ENCODE measurements at places on chromosomes 12 and 14.

DNA sequence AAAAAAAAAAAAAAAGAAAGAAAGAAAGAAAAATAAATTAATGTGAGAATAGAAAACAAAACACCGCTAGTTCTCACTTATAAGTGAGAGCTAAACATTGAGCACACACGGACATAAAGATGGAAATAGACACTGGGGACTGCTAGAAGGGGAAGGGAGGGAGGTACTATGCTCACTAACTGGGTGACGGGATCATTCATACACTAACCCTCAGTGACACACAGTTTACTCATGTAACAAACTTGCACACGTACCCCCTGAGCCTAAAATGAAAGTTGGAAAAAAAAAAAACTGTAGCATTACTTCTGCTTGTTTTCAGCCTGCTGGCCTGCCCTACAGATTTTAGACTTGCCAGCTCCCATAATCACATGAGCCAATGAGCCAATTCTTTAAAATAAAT lies 10.5 kb upstream of the PRMT5 start:
- no peak for DNase-seq

GRCh38 chr14:58662018-58662417 lies 24.3 kb downstream of the DACT1 start:
- DNase-seq = no peak

- no peak for DNase-seq
Measured at GRCh38 chr12:51403159-51403558, 12.0 kb upstream of the GALNT6 start.

DNA sequence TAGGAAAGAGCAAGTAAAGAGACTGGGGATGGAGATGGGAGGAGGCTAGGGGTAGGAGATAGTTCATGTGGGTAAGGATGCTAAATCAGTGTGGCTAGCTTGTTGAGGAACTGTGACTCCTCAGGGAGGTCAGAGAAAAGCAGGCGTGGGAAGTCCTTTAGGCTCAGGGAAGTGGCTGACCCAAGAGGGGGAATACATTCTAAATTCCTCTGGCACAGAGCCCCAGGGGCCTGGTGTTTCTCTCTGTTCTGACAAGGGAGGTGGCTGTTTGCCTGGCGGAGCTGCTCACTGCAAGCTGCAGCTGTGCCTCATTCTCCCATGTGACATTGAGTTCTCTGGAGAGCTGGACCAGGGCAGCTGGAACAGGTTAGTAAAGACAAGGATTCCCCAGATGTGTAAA lies 152.2 kb upstream of the SLC38A2 start:
- no peak for DNase-seq

DNA sequence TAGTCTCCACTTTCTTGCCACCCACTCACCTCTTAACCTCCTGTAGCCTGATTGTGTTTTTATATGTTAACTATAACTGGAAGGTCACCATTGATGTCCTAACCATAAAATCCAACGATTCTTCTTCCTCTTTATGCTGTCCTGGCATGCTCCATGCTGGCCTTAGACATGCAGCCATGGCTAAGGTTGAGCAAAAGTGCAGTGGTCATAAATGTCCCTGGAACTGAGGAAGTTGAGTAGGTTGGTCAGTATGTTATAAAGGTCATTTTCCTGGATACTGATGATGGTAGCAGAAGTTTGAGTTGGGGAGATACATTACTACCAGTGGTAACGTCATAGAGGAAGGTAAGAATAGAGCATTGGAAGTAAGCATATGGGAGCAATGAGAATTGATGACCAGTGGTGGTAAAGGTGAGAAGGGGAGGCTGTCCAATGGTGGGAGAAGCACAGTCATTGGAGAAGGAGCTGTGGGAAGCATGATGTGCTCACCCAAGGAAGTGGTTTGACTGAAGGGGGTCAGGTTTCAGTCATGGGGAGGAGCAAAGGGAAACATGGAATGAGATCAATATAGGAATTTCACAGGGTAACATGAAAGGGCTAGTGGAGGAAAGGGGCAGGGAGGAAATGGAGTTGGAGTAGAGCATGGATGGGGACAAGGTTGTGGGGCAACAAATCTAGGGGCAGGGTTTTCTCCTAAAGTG lies 240.8 kb downstream of the DACT1 start:
- no peak for DNase-seq

- no peak for DNase-seq
Measured at GRCh38 chr12:100083308-100083707, 59.4 kb downstream of the BLTP3B start.

- DNase-seq = no peak
Measured at GRCh38 chr14:67242168-67242420, 859 bp downstream of the PALS1 start.

GRCh38 chr12:74890237-74890599 lies 319.4 kb downstream of the KCNC2 start:
- DNase-seq = no peak

DNA sequence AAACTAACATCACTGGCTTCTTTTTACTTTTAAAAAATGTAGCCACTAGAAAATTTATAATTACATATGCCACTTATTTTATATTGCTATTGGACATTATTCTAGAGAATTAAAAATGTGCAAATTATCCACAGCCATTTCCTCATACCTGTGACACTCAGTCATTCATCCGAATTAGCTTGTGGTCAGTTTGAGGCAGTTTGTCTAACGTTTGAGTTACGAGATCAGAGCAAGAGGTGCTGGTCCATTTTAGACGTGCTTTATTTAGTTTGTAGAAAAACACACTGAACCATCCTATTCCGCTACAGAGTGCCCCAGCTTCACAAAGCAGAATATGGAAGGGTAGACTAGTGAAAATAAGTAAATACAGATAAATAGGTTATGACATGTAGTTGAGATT lies 513.0 kb downstream of the NRXN3 start:
- no peak for DNase-seq

DNA sequence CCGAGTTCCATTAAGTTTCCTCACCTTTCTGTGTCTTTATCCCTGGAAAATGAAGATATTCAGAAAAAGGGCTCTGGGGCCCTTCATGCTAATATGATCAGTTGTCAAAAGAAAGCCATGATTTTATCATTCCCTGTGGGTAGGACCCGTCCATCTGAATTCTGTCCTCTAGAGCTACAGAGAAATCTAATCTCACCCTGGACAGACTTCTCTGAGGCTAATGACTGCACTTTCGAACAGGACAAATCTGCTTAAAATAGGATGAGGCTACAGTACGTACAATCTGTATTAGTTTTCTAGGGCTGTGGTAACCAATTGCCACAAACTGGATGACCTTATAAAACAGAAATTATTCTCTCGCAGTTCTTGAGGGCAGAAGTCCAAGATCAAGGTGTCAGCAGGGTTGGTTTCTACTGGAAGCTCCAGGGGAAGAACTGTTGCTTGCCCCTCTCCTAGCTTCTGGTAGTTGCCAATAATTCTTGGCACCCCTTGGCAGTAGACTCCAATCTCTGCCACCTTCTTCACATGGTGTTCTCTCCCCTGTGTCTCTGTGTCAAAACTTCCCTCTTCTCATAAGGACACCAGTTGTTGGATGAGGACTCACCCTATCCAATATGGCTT lies 1.3 kb downstream of the AK7 start:
- DNase-seq = no peak

DNA sequence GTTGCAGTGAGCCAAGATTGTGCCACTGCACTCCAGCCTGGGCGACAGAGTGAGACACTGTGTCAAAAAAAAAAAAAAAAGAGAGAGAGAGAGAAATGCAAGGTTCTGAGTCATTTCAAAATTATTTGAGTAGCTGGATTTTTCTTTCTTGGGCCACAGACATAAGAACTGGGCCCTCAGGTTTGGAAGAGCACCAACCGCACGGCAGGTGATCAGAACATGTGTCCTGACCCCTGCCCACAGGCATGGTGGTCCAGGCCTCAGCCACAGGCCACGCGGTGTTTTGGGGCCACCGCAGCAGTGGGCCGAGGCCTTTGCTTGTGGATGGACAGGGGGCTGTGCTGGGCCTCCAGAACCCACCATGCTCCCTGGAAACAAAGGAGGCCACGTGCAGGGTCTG lies 126.7 kb downstream of the CALM1 start:
- DNase-seq = no peak

DNA sequence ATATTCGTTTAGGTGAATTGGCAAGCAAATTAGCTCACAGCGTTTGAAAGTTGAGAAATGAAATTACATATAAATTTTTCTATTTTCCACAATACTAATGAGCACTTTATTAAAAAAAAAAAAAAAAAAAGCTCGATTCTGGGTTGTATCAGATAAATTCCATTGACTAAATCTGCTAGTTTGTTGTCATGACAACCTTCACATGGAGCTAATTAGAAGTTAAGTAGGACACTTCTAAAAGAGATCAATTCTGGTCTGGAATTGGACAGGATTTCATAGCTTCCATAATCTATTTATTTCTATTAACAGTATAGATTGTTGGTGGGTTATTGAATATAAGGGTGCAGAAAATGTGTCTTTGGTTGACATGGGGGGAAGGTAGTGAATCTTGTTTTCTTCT lies 85.5 kb upstream of the NEDD1 start:
- no peak for DNase-seq

- DNase-seq = no peak
Measured at GRCh38 chr14:105444859-105445258, 25.2 kb downstream of the MTA1 start.

DNA sequence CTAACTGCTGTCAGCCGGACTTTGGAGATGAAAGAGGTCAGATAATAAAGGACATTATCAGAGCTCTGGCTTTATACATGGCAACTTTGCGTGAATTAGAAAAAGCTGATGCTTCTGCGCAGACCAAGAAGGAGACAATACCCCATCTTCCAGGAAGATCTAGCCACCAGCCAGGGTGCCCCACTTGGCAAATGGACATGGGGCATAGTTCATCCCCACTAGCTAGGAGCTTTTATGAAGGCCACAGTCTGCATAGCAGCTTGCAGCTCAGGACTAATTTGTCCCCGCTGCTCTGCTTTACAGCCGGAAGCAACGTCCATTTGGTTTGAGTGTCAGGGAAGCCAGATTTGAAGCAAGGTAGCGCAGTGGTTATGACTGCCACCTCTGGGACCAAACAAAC lies 101.0 kb downstream of the TMEM132C start:
- no peak for DNase-seq

- no peak for DNase-seq
Measured at GRCh38 chr12:22855456-22855855, 230.5 kb downstream of the ETNK1 start.

GRCh38 chr12:120055231-120056000 lies 61.1 kb downstream of the RAB35 start:
- DNase-seq = no peak

GRCh38 chr12:104494793-104495158 lies 38.0 kb downstream of the CHST11 start:
- DNase-seq = no peak

DNA sequence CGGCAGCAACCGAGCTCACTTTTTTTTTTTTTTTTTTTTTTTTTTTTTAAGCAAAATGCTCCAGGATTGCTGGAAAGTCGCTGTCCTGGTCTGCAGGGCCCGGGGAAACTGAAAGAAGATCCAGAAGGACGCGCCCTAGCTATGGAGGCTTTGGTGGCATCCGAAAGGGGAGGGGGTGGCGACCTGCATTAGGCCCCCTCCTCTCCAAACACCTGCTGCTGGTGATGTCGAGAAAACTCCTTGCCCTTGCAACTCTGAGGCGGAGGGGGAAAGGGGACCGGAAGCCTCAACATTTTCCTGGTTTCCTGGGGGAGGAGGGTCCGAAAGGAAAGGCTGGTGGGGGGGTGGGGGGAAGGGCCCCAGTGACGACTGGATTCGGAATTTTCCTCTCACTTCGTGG lies 421.1 kb downstream of the VRK1 start:
- DNase-seq = no peak

- DNase-seq = no peak
Measured at GRCh38 chr14:24609655-24610344, at the start of gene GZMH. TSS of gene GZMH (minus strand) at chr14:24609685. CDS start at chr14:24609613, 72 bp downstream.

- no peak for DNase-seq
Measured at GRCh38 chr14:79602742-79603141, 608.6 kb downstream of the DIO2 start.

DNA sequence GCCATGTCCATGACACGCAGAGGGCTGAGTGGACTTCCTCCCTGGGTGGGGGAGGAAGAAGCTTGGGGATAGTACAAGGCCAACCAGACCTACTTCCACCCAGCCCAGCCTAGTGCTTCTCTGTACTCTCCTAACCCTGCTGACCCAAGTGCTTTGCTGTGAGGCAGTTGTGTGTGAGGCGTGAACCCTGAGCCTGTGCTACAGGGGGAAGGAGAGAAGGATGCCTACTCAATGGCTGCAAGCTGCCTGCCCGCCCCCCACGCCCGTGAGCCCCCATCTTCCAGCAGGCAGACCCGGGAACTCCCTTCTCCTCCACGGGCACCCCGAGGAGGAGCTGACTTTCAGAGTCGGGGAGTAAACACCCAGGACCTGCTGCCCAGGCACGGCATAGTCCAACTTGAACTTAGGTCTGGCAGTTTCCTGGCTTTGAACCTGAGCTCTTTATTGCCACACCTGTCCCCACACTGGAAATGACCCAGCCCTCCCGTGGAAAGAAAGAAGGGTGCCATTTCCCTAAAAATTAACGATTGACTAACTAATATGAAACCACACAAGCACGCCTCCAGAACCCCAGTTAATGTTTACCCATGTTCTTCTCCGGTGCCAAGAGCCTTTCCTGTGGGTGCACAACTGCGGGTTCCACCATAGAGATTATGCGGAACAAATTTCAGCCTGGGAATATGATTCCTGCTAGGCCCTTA lies 10.8 kb downstream of the ALDH2 start:
- no peak for DNase-seq

- DNase-seq = no peak
Measured at GRCh38 chr14:100442036-100442435, 118.9 kb downstream of the SLC25A47 start.

DNA sequence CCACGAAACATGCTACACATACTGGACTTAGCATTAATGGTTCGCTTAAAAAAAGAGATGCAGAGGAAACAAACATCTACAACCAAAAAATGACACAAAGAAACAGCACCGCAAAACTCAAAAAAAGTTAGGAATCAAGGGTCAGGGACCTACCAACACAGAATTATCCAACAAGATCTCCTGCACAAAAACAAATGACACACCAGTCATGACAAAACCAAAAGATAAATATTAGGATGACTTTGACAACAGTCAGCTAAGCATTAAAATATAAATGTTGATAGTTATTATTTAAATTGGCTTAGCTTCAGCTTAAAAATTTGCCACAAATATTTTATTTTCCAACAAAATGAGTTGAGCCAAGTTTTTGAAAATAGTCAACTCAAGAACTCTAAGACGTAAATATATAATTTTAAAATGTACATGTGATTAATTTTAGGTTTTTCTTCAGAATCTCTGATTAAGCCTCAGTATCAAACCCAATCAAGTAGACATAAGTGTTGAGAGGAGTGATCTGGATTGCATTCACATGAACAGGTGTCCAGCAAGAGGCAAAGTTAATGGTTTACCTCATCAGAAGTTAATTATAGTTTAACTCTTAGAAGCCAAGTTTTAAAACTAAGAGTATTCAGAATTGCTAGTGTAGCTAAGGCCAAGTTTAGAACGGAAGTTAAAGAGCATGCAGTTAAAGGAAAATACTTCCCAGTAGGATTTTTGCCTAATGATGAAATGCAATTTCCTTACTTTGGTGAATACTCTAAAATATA lies 79.9 kb downstream of the HEATR5A start:
- no peak for DNase-seq

DNA sequence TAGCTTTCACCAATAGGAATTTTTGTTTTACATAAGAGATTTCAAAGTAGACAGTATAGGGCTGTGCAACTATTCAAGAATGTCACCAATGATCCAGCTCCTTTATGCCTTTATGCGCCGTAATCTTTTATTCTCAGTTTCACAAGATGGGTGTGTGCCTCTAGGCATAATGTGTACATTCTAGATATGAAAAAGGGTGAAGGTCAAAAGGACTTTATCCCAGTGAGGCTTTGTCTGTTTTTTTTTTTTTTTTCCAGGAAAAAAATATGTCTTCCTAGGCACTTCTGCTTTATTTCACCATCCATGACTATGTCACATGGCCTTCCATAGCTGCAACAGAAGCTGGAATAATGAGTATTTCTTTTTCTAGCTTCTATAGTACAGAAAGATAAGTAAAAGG lies 142.3 kb upstream of the IGF1 start:
- no peak for DNase-seq
